Fibroblast of skin of back (primary cell): ENCODE measurements at places on chromosomes 5 and 9.
A peak's percentile ranks its signal among the peaks of the same experiment; 100 is the strongest.

DNA sequence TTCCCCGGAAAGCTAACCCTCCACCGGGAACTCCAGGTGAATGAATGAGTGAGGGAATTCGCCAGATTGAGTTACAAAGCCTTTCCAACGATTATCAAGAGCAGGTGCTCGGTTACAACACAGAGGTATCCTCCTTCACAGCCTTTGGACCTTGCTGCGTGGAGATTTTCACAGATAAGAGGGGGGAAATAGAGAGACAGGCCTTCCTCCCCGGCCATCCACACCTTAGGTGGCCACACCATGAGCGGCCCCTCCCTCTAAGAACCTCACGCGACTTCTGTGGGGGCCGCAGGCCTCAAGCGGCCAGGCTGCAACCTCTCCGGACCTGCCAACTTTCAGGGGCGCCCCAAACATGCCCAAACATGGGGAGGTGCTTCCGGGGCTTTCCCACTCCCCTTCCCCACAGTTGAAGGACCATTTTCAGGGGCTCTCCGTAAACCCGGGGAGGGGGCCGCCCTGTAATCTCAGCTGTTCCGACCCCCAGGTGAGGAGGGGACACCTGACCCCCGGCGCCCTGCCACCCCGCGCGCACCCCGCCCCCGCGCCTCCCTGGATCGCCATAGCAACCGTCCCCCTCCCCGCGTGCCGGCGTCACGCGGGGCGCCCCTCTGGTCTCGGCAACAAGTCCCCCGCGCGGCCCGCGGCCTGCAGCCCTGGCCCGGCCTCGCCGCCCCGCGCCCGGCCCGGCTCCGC is 603 bp downstream of the DENND1A start:
- no peak for DNase-seq

DNA sequence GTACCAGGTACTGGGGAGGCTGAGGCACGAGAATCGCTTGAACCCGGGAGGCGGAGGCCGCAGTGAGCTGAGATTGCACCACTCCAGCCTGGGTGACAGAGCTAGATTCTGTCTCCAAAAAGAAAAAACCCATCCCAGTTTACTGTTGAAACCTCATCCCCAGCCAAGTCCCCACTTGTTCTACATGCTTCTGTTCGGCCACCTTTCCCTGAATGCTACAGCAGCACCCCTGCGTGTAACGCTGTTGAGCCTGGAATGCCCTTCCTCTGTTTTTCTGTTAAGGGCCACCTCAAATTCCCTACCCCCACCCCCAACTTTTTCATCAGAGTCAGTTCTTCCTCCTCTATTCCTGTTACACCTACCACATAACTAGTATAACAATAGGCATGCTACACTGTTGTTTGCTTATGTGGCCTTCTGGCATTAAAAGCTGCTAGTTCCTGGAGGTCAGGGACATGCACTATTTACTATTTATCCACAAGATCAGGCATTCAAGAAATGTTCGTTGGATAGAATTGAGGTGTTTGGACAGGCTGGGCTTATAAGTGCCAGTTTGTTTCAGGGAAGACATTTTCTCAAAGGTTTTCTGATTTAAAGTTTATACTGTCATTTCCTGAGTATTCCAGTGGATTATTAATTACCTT is 47.1 kb upstream of the C5orf47 start:
- DNase-seq = no peak

DNA sequence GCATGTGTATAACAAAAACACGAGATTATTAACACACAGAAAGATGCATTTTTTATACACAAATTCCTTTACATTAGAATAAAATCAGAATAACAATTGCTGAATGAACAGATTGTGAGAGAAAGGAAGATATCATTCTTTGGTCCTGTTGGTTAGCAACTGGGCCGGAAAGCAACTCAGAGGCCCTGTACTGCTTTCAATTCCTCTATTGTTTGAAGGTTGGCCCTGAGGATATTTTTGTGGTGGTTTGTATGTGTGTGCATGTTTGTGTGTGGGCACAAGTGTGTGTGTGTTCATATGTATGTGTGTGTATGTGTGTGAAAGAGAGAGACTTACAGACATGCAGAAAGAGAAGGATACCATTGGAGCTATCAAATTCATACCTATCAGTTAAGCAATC is 356.8 kb upstream of the DMAC1 start:
- no peak for DNase-seq

GRCh38 chr9:34522091-34522887 is 501 bp downstream of the ENHO start:
- DNase-seq = no peak

DNA sequence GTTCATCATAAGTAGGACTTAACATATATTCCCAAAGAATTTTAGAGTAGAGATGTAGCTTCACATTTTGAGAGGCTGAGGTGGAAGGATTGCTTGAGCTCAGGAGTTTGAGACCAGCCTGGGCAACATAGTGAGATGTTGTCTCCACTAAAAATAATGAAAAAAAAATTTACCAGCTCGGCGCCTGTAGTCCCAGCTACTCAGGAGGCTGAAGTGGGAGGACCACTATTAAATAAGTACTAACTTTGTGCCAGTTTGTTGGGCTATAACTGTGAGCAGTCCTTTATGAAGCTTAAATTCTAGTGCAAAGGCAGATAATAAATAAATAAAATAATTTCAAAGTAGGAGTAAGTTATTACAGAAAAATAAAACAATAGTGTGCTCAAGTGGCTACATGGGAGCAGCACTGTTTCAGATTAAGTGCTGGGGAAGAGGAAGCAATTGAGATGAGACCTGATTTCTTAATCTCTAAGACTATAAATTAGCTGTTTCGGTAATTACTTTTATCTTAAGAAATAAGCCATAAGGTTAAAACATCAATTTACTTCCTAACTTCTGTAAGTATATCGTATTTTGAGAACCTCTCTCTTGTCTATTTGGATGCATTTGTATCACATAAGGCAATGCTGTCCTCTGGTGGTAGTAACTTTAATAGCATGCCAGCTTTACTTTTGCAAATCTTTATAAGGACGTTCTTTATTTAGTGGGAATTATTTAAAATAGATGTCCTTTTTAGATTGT is 98.9 kb downstream of the CSNK1G3 start:
- peak; percentile 66 for DNase-seq

DNA sequence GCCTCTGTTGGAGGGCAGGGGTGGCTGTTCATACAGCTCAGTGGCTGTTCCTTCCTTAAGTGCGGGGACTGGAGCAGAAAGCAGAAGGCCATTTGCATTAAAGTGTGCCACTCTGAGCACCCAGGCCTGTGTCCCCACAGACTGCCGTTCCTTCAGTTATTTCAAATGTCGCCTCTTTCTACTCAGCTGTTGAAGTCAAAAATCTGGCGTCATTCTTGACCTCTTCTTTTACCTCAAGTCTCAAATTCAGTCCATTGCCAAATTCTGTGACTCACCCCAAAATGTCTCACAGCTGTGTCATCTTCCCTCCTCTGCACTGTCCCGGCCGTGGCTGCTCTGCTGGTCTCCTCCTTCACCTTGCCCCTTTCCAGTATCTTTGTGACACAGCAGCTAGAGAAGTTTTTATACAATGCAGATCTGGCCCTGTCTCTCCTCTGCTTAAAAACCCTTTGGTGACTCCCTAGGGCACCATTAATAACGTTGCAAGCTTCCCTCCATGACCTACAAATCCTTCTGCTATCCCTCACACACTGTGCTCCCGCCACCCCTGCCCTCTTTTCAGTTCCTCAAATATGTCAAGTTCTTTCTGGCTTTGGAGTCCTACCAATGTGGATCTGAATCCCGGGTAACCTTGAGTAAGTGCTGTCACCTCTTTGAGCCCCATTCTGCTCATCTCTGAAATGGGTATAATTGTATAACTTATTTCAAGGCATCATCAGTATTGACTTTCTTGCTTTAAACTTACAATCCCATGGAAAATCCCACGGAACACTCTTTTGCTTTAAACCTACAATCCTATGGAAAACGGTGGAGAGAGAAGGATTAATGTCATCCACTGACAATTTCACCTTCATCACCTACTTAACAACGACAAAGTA is 98.3 kb upstream of the BOD1 start:
- peak; percentile 78 for DNase-seq

DNA sequence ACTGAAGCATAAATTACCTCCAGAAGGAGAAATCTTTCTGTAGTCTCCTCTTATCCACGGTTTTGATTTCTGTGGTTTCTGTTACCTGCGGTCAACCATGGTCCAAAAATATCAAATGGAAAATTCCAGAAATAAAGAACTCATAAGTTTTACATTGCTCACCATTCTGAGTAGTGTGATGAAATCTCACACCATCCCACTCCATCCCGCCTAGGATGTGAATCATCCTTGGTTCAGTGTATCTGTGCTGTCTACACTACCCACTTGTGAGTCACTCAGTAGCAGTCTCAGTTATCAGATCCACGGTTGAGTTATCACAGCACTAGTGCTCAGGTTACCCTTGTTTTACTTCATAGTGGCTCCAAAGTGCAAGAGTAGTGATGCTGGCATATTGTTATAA is 371.2 kb downstream of the NFIB start:
- DNase-seq = peak; percentile 89

DNA sequence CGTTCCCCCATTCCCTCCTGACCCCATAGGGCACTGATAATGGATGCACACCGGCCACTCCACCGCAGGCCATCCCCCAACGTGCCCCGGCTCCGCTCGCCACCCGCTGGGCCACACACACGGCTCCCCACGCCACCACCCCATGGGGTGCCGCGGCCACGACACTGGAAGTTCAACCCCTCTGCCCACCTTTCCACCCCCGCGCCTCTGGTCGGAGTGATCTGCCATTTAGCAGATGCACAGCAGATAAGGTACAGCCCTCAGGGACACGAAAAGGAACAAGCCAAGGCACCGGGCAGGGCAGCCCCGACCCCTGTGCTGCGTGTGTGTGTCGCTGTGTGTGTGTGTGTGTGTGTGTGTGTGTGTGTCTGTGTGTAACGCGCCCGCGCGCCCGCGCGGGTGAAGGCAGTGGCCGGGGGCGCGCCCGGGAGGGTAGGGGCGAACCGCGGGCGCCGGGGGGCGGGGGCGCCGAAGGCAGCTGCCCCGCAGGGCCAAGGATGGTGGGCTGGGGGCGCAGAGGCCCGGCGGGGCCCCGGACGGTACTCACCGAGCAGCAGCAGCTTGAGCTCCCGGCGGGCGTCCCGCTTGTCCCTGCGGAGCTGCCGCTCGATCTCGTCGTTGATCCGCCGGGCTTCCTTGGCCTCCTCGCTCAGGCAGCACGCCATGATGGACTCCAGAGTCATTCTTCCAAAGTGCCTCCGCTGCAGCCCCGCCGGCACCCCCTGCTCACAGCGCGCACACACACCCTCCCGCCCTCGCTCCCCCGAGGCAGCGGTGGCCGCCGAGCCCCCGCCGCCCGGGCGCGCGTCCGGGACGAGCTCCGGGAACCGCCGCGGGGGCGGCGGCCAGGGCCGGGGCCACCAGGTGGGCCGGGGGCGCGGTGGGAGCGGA is 813 bp downstream of the GNAQ start:
- peak; percentile 49 for DNase-seq

- no peak for DNase-seq
Observed at GRCh38 chr5:18959535-18959934, 1028.5 kb downstream of the CDH18 start.

- DNase-seq = no peak
Observed at GRCh38 chr9:136193127-136193890, 11.6 kb downstream of the LHX3 start.
